ENCODE measurements at places on chromosomes 2 and 18.

GRCh38 chr18:48867978-48868377 lies 82.8 kb downstream of the SMAD7 start:
- no peak for DNase-seq

GRCh38 chr2:141806090-141806489 lies 324.7 kb downstream of the LRP1B start:
- DNase-seq = no peak

GRCh38 chr2:122660786-122661634 lies 905.6 kb downstream of the TSN start:
- DNase-seq = no peak

GRCh38 chr2:152330235-152330866 lies 4.6 kb upstream of the FMNL2 start:
- no peak for DNase-seq

DNA sequence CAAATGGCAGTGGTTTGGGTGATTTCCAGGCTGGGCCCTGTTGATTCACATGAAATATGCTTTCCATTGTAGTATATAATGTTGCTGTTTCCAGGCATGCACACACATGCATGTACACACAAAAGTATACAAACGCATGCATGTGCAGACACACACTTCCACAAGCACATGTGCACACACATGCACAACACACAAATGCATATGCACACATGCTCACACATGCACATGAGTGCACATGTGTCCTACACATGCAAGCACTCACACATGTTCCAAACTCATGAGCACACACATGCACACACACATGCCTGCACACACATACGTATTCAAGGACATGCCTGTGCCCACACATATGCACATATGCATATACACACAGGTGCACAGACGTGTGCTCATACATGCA lies 30.6 kb downstream of the SNTG2 start:
- no peak for DNase-seq

DNA sequence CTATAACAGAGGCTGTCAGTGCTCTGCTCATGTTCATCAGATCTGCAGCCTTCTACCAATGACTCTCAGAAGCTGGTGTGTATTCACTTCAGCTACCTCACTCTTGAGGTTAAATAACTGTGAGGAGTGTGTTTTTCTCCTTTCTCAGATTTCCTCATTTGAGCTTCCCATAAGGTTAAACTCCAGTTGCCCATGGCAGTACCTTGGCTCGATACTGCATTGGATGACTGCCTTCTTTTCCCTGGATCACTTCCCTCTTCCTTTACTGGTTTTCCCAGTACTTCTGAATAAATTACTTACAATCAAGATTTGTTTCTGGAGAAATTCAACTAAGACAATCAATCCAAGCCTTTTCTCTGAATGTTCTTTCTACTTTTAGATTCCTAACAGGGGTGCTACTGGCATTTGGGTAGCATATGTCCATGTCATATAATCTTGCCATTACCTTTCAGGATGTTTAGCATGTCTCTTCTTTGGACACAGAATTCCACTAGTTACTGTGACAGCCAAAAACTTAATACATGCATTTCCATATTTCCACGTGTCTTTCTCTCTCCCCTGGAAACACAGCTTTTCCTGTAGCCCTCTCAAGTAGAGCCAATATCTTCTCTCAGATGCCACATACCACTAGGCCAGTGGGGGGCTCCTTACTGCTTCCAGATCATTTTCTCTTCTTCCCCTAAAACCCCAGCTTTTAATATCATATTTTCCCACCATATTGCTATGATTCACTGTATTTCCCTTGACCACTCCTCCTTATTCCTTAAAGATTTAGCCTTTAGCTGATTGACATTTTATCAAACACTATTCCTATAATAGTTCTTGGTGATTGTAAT lies 15.0 kb upstream of the SPOPL start:
- DNase-seq = no peak

All from fibroblast of gingiva (primary cell).